Head of caudate nucleus (tissue), 42 donors: ENCODE measurements at places on chromosomes 13 and 19.

- DNase-seq, result no peak
Observed at GRCh38 chr19:13138916-13139198, 11.3 kb downstream of the STX10 start.

- DNase-seq, result peak; percentile 70
Observed at GRCh38 chr19:41995959-41996797, 2.1 kb upstream of the ATP1A3 start.

DNA sequence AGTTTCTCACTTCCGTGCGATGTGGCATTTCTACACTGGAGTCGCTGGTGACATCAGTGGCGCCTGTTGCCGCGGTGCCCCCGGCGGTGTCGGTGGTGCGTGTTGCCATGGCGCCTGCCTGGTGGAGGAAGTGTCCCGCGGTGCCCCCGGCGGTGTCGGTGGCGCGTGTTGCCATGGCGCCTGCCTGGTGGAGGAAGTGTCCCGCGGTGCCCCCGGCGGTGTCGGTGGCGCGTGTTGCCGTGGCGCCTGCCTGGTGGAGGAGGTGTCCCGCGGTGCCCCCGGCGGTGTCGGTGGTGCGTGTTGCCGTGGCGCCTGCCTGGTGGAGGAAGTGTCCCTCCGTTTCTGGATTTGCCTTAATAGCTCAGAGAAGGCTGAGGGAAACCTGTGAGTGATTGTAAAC lies 127.6 kb downstream of the KDM4B start:
- DNase-seq, result no peak

DNA sequence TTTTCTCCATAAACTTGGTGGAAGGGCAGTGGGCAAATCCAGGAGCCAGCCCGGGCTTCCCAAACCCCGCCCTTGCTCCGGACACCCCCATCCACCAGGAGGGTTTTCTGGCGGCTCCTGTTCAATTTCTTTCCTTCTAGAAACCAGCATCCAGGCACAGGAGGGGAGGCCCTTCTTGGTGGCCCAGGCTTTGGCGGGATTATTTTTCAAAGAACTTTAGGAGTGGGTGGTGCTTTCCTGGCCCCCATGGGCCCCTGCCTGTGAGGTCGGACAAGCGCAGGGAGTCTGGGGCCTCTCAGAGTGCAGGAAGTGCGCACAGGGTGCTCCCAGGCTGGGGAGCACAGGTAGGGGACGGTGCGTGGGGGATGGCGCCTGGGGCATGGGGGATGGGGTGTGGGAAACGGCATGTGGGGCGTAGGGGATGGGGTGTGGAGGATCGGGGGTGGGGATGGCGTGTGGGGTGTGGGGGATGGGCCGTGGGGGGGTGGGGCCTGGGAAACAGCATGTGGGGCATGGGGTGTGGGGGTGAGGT lies 396 bp downstream of the F7 start:
- no peak for DNase-seq

- DNase-seq, result no peak
Observed at GRCh38 chr19:40130013-40130412, 39.3 kb upstream of the ZNF780A start.

DNA sequence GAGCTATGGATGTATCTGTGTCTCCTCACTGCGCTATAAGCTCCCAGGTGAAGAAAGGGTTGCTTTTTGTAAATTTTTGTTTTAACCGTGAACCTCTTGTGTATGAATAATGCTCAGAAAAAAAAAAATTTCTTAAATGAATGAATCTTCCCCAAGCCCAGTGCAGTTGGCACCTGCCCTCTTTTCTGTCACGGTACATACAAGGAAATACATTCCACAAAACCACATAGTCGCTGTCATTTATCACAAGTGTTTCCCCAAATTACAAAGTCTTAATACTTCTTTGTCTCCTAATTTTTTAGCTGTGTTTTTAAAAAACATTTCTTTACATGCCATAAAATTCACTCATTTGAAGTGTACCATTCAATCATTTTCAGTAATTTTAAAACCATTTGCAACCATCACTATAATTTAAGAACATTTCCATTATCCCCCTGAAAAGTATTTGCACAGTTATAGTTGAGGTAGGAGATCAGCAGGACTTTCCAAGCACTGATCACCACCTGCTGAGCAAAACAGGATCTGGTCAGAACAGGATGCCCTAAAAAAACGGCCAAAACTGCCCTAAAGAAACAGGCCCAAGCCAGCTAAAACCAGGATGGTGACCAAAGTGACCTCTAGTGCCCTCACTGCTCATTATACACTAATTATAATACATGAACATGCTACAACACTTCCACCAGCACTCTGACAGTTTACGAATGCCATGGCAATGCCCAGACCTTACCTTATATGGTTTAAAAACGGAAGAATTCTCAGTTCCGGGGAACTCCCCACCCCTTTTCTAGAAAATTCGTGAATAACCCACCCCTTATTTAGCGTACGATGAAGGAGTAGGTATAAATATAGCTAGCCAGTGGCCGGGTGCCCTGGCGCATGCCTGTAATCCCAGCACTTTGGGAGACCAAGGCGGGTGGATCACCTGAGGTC lies 1.3 kb upstream of the TEX30 start:
- no peak for DNase-seq

- peak; percentile 18 for DNase-seq
Observed at GRCh38 chr19:29674374-29675119, 9.3 kb downstream of the PLEKHF1 start.

GRCh38 chr13:47426126-47426849 lies 529.4 kb upstream of the HTR2A start:
- DNase-seq, result no peak

DNA sequence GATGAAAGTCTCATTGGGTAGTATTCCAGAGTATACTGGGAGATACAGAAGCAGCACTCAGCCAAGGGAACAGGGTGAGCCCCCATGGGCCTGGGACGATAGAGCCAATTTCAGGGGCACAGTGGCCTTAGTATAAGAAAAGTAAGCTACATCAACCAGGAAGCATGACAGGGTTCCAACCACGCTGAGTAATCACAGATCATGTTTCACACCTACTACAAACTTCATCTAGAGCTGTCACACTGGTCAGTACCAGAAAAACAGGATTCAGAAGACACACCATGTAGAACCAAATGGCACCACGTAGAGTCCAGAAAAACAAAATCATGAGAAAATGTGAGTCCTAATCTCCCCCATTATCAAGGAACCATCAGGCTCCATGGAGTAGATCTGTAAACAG lies 1292.4 kb upstream of the MIR17HG start:
- DNase-seq, result no peak

DNA sequence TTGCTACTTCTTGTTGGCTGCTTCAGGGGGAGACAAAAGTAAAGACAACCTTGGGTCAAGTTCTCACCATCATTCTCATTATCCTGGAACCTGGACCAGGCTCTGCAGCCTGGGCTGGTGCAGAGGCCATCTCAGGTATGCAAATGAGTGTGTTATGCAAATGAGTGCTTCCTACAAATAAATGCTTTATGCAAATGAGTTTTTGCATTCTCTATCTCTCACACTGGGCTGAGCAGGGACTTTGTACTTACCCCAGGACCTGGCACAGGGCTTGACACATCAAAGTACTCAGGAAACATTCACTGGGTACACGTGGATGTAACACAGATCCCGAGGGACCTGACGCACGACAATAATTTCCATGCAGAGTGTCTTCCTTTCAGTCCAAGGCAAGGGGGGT lies 103.0 kb downstream of the DNAJC15 start:
- DNase-seq, result no peak

- no peak for DNase-seq
Observed at GRCh38 chr19:8194528-8195267, 14.5 kb upstream of the CERS4 start.

GRCh38 chr19:17275441-17276175 lies 6.1 kb upstream of the ANKLE1 start:
- no peak for DNase-seq

GRCh38 chr19:37361994-37362393 lies 8.9 kb upstream of the ZNF527 start:
- no peak for DNase-seq

DNA sequence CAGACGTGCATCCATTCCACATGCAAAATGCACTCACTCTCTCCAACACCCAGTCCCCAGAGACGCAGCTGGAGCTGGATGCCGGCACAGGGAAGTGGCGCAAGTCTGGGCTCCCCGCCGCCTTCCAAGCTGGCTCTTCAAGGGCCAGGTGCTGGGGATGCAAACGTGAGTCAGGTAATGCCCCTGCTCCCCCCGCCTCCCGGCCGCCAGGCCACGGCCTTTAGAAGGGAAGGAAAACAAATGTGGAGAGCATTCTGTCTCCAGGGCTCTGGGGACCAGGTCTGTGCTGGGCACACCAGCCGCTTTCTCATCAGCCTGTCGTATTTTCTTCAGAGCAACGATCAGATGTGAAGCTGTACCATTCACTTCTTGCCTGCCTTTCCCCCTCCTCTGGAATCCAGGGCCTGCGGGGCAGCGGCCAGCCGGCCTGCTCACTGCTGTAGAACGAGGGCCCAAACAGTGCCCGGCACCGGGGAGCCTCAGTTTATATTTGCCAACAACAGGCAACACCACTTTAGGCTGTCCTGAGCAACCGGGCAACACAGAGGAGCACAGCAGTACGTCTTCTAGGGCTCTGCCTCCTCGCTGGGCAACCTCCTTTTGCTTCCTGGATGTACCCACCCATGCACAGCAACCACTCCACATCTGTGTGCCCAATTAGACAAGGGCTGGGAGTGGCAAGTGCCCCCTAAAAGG lies 3.8 kb downstream of the RAB20 start:
- DNase-seq, result no peak

DNA sequence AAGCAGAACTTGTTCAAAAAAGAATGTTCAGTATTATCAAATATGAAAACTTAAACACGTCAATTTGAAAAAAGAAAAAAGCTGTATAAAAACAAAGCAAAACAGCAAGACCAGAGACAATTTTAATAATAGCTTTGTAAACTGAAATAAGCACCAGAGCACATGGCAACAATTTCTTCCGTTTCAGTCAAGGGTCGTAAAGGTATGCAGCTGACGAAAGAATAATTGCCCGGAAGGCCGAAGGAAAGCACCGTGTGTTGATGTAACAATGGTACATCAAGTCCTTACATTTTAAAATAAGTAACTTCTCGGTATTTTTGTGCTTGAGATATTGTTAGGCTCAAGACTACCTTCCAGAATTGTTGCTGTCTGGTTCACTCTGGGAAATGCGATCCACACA lies 1.7 kb downstream of the PROSER1 start:
- no peak for DNase-seq

DNA sequence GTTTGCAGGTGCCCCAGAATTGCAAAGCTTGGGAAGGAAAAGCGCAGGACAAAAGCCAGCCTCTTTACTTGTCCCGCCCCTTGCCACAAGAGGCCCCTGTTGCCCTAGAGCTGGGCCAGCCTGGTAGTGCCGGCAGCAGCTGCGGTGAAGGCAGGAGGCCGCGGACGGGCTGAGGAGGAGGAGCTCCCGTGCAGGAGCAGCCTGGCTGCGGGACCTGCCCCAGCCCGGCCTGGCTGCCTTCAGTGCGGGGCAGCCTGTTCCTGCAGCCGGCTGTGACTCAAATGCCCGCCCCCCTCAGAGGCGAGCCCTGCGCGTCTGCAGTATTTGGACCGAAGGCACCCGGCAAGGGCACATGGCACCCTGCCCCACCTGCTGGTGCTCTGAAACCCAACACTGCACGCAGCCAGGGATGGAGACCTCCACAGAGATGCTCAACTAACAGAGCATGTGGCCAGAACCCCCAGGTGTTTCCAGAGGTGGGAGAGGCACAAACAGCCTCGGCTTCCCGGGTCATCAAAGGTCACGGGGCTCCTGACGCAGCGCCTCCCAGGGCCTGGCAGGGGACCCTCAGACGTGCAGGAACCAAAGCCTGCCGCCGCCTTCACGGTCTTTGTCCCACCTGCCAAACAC lies 29.7 kb downstream of the NAXD start:
- peak; percentile 54 for DNase-seq

GRCh38 chr19:41872384-41872774 lies 4.7 kb upstream of the CD79A start:
- no peak for DNase-seq

DNA sequence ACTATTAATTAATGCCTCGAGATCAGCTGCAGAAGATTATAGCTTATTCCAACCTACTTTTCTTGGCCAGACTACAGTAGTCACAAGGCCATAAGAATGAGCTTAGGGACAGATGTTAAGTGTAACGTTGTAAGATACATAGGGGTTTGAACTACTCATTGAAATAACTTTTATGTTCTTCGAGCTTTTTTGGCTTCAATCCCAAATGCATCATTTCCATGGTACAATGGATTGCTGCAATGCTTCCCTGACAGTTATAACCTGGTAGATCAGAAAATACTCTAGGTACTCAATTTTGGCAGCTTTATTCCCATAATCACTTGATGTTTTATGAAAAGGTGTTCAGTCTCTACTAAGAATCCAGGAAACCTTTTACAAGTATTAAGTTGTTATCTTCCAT lies 2216.7 kb upstream of the PCDH20 start:
- DNase-seq, result no peak

DNA sequence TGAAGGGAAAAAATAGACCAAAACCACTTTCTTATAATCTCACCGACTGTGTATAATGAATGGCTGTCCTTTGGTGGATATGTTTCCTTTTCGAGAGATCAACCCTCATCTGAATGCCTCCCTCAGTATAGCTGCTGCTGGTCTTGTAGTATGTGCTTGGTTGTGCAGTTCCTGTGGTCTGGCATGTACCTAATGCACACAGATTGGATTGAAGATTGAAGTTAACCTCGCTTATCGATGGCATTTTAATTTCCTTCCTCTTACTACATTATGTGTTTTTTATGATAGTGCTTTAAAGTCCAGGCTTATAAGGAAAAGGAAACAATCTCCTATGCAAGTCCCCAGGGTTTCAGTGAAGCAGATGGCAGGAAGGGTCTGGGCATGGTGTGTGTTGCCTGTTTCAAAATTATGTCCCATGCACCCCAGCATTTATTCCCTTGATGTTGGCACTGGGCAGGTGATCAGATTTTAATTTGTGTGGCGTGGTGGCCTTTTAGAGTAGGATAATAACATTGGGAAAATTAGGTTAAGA lies 334.1 kb downstream of the SHISA2 start:
- no peak for DNase-seq

DNA sequence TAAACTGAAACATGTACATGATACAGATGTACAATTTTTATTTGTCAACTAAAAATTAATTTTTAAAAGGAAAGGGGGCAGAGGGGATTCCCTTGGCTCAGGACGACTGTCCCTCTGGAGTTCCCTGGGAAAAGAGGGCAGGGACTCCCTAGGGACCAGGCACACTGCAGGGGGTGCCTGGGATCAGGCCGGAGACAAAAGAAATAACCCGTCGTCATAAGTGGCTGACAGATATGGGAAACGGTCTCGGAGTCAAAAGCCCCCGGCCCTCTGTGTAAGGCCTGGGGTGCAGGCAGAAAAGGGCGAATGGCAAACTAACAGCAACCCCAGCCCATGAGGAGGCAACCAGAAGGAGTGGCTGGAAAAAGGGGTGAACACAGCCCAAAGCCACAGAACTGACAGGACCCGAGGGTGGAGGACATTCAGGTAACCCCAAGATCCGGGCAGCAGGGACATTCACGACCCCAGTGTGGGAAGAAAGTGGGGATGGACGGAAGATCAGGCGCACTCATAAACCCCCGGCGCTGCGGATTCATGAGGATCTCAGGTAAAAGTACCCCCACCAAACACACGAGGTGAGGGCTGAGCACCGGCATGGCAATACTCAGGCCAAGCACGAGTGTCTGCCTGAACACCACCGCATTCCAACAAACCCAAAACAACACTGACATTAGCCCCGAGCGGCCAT lies 6.7 kb downstream of the MLLT1 start:
- DNase-seq, result no peak
